RCC 7860 (cell line): ENCODE measurements at places on chromosomes 3 and 15.

DNA sequence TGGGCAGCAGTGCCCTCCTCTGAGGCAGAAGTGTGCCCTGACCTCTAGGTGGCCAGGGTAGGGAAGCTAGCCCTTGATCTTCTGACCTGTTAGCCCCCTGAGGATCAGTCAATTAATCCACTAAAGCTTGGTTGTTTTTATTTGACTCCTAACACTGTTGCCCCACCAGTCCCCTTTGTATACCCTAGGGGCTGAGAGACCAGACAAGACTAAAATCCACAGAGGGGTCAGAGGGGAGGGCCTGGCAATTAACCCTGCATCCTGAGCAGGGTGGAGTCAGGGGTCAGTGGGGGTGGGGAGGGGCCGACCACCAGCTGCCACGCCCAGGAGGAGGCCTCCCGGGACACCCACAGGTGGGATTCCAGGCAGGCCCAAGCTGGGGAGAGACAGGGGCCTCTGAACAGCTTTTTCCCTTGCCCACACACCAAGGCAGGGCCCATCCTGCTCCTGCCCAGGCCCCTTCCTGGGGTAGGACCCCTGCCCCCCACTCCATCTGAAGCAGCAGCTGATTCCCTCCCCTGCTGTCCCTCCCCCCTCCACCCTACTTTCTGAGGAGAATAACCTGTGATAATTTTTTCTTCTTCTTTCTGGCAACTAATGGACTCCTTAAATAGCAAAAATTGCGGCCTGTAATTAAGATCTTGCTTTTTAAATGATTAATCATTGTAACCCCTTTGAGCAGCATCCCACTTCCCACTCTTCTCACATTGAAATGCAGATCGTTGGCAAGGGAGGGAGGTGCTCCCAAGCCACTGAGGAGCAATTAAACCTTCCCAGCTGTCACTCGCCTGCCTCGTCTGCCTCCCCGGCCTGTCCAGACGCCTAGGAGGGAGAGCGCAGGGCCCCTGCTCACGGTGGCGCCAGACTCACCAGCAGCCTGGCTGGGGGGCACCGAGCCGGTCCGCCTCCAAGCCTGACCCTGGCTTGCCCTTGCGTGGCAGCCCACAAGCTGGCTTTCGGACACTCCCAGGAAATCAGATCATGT, 51.9 kb downstream of the RHCG start:
- no peak for DNase-seq

GRCh38 chr15:48641416-48641815, 4.1 kb downstream of the FBN1 start:
- peak; percentile 10 for DNase-seq

GRCh38 chr3:186361762-186362536, at the start of gene DGKG:
Gene DGKG (minus strand): TSS chr3:186362234. CDS start chr3:186320459, 41,775 bp downstream.
- no peak for DNase-seq

GRCh38 chr3:128293930-128294329, 140.6 kb downstream of the EEFSEC start:
- DNase-seq, result no peak

DNA sequence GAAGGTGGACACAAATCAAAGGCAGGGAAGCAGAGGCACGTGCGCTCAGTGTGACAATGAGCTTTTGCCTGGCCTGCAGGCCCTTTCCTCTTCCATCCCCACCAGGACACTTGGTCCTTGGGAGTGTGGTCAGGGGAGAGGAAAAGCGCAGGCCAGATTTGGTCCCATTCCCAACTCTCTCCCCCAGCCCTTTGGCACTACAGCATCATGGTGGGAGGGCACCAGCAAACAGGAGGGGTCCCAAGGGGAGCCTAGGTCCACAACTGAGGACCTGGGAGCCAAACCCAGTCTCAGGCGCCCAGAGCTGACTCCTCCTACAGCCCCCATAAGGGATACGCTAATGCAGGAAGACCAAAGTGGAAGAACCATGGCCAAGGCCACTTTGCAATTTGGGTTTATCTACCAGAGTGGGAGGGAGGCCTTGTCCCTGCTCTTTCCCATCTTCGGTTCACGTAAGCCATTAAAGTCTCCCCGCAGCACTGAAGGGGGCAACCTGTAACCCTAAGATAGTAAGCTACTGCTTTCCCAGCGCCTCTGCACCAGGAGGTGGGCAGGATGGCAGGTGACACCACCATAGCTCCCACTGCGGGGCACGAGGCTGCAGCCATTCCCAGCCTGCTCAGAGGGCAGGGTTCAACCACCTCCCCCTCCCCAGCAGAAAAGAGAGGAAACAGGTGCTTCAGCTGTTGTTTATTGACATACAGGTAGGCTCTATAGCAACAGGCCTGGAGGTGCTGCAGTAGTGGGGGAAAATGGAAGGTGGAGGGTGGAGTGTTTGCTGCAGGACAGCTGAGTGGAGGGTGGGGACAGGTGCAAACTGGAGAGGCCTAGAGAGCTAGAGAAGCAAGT, 993 bp upstream of the GRAMD2A start:
- no peak for DNase-seq

DNA sequence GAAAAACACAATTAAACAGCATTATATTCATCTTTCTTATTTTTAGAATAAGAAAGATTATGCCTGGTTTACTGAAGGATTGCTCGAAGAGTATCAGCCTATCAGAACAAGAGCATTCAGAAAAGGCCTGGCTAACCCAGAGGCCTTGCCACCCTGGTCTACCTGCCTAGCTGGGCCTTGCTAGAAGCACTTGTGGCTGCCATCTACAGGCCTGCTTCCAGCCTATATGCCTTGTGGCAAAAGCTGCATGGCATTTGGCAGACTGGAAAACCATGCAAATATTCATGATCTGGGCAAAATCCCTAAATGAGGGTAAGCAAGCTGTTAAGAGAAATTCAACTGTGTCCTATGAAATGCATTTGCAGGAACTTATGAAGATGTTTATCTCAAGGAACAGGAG, 9.3 kb upstream of the ATP13A4 start:
- no peak for DNase-seq

GRCh38 chr3:114790752-114791151, 356.3 kb downstream of the ZBTB20 start:
- DNase-seq, result no peak

DNA sequence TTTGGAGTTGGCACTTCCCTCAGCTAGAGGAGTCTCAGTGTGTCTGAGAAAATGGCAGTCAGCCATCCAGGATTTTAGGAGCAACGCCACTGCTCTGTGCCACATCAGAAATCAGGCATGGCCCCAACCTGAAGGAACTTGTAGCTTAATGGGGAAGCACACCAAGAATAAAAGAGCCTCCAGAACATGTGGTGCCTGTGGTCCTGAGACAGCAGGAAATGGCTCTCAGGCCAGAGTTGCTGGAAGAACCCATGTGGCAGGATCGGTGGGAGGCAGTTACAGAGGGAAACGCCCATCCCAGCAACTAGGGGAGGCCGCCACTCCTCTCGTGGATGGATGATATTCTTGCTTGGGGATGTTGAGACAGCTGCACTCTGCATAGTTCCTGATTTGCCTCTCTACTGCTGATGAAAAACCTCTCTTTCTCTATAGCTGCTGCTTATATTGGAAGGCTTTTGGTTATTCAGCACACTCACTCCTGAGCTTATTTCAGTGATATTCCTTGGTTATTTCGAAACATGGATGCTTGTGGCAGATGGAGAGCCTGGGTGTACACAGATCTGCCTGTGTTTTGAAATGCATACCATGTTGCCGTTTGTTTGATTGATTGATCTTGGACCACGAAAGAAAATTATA, 52.4 kb downstream of the KLHL25 start:
- no peak for DNase-seq

- no peak for DNase-seq
Observed at GRCh38 chr3:161051856-161052255, 53.3 kb downstream of the B3GALNT1 start.

DNA sequence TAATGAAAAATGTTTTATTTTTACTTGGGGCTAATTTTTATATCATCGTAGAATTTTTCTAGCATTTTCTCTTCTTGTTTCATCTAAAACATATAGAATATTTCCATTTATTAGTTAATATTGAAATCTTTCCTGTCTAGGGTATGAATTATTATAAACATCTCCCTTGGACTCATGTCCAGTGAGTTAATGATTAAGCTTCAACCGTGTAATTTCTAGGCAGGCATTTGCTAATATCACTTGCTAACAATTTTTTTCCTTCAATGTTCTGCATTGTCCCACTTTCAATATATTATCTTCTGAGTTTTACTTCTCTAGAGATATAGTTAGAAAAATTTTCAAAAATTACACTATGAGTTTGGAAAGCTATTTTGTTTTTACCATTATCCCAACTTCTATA, 1371.6 kb upstream of the EPHA6 start:
- DNase-seq, result no peak

DNA sequence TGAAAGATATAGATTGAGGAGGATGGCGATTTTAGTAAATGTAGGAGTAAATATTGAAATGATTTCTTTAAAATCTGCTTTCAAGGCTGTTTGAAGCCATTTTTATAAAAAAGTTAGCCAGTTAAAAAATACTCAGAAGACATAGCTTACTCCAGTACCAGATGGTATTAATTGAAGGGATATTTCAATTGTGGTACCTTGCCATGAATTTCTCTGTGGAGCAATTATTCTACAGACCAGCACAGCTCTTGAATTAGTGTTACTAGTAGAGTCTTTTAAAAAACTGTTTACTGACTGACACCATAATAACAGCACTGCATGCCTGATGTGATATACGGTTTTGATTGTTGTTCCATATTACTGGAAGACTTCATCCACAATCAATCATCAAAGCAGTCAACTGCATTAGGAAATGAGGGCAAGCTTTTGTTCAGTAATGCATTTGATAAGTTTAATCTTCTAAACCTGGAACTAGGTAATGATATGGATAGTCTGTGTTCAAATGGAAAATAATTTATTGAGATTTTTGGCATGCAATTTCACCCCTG, 106.4 kb downstream of the MFSD1 start:
- DNase-seq, result no peak

DNA sequence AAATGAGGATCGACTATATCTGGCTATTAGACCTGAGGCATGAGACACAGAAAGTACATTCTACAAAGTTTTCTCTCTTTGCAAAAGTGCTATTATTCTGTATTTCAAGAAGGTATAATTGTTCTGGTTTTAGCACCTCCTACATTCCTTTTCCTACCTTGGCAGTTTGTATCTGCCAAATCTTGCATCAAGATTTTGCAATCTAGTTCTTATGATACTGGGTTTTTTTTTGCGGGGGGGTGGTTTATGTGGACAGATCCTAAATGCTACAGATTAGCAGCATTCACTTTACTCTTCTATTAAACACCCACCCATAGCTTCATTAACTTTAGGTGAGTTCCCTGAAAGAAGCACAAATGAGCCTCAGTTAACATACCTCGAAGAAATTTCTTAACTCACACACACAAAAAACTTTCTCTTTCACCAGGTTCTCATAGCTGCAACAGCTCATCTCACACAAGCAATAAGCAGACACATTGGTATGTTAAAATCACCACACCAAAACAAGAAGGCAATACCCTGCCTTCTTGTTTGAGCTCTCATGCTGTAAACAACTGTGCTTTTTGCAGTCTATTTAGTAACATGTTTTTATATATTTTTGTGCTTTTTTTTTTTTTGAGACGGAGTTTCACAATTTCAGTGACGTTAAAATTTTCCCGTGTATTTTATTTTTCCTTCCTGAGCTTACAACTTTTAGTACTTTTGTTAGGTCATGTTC, 73.0 kb upstream of the VGLL4 start:
- DNase-seq, result no peak

GRCh38 chr3:62110443-62111225, 262.7 kb downstream of the FEZF2 start:
- DNase-seq, result no peak

DNA sequence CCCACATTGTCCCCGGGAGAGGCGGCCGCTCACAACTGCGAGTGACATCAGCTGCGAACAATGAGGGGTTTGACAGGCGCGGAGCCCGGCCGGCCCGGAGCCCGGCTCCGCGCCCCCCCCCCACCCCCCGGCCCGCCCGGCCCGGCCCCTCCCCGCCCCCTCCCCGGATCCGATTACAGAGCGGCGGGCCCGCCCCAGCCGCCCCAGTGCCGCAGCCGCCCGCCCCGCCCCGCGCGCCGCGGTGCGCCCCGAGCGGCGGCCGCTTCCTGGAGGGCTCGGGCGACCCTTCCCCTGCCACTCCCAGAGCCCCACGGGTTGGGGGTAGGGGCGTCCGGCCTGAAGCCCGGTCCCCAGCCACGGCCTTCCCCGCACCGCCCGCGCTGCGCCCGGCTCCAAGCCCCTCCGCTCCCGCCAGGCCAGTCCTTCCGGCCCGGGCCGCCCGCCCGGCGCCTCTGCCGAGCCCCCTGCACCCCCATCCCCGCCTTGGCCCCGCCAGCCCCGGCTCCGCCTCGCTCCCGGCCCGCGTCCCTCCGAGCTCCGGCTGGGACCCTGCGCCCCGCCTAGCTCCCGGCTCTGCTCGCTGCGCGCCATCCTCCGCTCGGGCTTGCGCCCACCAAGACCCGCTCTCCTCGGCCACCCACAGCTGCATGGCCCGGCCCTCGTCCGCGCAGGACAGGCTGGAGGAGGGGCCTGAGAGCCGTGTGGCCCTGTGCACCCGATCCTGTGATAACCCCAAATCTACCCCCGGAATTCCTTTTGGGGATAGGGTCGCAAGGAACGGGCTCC, at the start of gene PCBP4:
TSS of gene PCBP4 (minus strand) at position 71 of the 786 bp plus-strand sequence. CDS start 6,214 bp downstream, outside the sequence.
- peak; percentile 46 for DNase-seq

GRCh38 chr3:145869958-145870357, 291.0 kb downstream of the PLOD2 start:
- no peak for DNase-seq

- no peak for DNase-seq
Observed at GRCh38 chr15:41492597-41493204, 973 bp upstream of the ITPKA start.

- DNase-seq, result no peak
Observed at GRCh38 chr15:61661791-61662190, 398.5 kb downstream of the VPS13C start.

- no peak for DNase-seq
Observed at GRCh38 chr3:74106925-74107324, 482.2 kb upstream of the PDZRN3 start.

- no peak for DNase-seq
Observed at GRCh38 chr3:152227027-152227426, 41.7 kb upstream of the MBNL1 start.

DNA sequence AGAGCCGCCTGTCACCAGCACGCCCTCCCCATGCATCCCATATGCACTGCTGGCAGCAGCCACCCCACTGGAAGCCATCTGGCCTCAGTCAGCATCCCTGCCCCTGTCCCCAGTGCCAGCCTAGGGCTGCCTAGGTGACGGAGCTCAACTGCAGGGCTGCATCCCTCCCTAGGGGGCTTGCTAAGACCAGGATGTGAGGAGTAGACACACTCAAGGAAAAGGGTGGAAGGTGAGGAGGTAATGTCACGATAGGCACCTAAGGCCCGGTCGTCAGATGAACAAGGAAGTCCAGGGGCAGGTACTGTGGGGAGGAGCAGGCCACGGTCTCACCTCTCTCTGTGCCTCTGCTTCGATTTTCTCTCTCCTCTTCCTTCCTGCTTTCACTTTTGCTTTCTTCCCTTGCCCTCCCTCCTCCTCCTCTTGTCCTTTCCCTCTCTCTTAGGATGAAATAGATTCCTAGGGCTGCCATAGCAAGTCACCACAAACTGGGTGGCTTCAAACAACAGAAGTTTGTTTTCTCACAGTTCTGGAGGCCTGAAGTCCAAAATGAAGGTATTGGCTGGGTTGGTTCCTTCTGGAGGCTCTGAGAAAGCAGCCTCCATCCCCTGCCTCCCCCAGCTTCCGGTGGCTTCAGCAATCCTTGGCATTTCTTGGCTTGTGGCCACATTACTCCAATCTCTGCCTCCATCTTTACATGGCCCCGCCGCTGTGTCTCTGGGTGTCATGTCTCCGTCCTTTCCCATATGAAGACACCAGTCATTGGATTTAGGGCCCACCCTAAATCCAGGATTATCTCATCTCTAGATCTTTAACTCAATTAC, 298.3 kb downstream of the SHQ1 start:
- no peak for DNase-seq

GRCh38 chr3:115709931-115710330, 86.6 kb downstream of the GAP43 start:
- DNase-seq, result no peak

- DNase-seq, result no peak
Observed at GRCh38 chr3:156472150-156472549, 82.8 kb downstream of the SSR3 start.
